ENCODE measurements at places on chromosomes 5 and 9.
A peak's percentile ranks its signal among the peaks of the same experiment; 100 is the strongest.

GRCh38 chr5:119271758-119272730 lies 83.8 kb upstream of the TNFAIP8 start:
- no peak for DNase-seq

DNA sequence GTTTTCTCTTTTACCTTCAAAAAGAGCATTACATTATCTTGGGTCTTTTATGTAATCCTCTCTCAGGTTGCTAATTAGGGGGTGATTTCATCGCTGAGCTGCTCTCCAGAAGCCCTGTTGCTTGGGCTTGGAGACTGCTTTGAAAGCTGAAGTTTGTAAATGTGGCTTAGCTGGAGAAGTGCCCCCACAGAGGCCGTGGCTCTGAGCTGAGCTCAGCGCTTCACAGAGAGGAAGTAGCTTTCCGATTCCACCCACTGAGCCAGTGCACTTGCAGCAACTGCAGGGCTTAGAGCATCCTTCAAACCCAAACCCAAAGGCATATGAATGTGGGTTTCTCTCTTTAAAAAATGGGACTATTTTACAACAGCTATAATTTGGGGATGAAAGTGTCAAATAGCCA lies 13.7 kb upstream of the NXNL2 start:
- no peak for DNase-seq

GRCh38 chr9:137943655-137944054 lies 66.1 kb downstream of the CACNA1B start:
- DNase-seq = no peak

DNA sequence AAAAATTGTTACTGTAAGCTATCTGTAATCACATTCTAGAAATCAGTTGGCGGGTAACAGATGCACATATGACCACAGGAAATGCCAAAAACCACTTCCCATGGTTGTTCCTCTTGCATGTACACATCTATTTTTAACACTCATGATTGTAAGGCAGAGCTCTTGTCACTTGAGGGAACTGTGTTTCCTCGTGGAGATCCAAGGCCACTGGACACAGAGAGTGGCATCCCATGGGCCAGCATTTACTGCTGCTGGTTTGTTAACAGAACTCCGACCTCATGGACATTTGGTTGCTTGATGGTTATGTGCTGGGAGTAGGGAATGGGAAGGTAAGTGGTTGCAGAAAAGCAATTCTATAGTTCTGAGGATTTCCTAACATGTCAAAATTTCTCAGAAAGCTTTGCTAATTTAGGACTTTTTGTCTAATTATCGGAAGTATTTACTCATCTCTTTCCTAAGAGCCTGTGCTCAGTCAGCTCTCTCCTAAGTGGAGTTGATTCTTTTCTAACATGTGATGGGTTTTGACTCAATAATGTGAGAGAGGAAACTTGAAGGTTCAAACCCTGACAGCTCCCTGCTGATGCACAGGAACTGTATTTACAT lies 202.0 kb upstream of the NR3C1 start:
- DNase-seq = no peak

DNA sequence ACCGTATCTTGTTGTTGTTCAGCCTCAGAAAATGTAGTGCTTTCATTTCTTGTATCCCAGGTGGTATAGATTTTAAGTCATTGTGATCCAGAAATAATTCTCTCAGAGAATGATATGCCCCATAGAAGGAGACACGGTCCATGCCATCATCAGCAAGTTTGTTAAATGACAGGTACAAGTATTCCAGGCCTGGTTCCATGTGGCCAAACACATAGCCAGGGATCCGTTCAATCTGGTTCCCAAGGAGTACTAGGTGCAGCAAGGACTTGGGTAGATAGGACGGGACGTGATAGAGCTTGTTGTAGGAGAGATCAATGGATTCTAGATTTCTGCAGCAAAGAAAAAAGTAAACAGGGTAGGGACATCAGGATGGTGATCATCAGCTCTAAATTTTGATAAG lies 18.4 kb upstream of the ASPN start:
- no peak for DNase-seq

GRCh38 chr5:181219262-181220177 lies 3.6 kb upstream of the TRIM41 start:
- no peak for DNase-seq

- no peak for DNase-seq
Measured at GRCh38 chr9:21160178-21160577, 6.3 kb downstream of the IFNA21 start.

DNA sequence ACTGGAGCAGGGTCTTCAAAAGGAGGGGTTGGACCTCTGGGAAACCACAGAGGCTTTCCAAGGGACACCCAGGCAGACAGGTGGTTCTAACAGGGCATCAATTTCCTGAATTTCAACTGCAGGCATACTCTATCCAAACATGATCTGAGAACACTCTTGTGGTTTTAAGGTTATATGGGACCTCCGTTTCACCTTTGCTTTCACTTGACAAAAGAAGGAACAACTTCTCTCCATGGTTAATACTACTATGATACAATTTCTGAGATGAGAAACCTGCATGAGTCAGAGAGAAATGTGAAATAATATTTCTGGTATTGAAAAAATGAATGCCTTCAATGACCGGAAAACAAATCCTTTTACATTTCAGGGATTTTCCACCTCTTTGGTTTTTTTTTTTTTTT lies 28.0 kb upstream of the ERAP1 start:
- DNase-seq = no peak

DNA sequence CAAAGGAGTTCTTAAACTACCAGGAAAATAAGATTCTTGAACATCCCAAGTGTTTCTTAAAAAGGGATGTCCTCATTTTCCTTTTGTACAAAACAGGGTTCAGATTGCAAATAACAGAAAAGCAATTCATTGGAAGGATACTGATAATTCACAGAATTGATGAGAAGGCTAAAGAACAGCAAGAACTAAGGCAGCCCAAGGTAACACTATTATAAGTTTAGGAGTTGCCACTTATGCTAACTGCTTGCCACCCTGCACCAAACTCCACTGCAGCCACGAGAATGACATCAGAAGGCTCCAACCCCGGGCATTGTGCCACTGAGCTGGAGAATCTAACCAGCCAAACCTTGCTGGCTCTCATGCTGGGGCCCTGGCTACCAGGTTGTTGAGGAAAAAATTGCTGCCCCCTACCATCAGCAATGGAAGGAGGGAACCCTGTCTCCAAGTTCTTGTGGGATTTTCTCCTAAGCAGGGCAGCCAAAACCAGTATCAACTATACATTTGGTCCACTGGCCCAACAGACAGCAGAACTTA lies 123.4 kb downstream of the ARL15 start:
- no peak for DNase-seq

DNA sequence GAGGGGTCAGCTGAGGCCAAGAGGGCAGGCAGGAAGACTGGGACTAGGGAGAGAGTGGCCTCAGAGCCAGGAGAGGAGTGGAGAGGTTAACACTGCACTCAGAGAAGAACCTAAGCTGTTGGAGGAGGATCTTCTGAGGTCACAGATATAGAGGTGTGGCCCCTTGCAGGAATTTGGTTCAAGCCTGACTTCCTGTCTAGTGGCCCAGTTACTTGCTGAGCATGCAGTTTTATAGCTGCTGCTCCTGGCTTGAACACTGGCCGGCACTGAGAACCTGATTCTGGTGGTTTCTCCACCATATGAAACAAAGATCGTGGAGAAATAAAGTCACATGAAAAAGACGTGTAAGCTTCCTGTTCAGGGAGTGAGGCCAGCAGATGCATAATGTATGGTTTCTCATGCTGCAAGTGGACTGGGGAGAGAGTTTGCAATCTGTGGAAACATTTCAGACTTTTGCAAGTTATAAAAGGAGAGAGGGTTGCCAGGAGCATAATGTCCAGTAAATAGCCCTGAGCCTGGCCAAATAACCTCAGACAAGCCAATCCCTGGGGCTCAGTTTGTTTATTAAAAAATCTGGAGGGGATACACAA lies 82.6 kb downstream of the GALNT10 start:
- DNase-seq = no peak

DNA sequence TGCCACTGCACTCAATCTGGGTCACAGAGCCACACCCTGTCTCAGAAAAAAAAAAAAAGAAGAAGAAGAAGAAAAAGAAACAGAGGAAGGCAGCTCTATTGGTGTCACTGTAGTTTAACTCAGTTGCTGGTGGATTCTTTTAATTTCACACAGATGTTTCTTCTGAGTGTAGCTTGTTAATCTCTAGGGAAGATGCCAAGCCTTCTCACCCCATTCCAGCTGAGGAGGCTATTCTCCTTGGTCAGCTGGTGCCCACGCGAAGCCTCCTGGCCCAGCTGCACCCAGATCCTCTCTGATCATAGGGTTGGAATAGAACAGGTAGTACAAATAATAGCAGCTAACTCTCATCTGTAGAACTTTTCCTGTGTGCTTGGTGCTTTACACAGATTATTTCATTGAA lies 113.8 kb upstream of the SPRY4 start:
- DNase-seq = no peak

DNA sequence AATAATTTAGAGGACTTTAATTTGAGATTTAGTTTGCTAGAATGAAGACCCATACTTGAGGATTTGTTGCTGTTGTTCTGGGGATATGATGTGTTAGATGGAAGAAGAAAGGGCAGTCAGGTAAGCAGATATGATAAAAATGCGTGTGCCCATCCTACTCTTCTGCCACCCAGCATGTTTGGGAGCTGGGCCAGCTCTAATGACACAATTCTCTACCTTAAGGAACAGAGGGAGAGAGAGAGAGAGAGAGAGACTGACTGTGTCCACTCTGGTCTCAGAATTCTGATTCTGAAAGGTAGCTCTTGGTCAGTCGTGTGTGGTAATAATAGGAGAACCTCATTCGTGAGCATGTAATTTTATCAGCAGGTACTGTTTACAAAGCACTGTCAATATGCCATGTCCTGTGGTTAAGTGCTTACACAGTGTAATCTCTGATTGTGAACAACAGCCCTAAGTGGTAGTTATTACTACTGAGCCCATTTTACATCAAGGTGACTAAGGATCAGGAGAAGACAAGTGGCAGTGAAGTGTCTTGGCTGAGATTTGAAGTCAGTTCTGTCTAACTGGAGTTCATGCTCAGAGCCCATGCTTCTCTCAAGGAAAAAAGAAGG lies 307.4 kb upstream of the SEMA6A start:
- peak; percentile 2 for DNase-seq

- DNase-seq = no peak
Measured at GRCh38 chr5:157085930-157086329, 22.9 kb downstream of the HAVCR2 start.

GRCh38 chr5:135481387-135481786 lies 29.2 kb upstream of the TIFAB start:
- no peak for DNase-seq

GRCh38 chr5:163041254-163041653 lies 396.1 kb upstream of the CCNG1 start:
- DNase-seq = no peak

- DNase-seq = no peak
Measured at GRCh38 chr9:134629586-134630392, 11.8 kb upstream of the COL5A1 start.

DNA sequence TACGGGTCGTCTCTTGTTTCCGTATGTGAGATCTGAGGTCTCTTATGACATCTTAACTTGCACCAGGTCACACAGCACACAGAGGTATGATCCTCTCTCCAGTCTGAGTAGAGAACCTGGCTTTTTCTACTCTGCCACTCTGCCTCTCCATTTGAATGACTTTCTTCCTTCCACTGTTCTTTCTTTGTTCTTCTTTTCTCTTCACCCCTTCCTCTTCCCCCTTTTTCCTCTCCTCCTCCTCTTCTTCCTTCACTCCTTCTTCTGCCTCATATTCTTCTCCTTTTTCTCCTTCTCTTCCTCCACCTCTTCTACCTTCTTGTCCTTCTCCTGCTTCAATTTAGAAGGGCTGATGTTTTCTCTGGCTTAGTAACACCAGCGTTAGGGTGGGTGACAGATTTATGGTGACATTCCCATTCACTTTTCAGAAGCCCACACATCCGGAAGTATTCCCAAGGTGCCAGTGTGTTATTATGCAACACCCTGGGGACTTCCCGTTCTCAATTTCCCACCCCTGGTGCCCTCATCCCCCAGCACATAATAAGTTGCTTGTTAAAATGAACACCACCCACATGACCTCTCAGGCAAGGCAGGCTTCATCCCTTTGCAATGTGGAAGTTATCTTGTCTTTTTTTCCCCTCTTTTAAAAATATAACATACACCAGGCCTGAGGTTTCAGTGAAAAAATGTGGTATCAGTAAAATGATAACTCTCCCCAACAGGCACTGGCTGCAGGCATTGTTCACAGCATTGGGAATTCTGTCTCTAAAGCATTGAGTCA lies 122.0 kb downstream of the PAPPA start:
- DNase-seq = no peak

GRCh38 chr5:39580702-39581453 lies 156.1 kb upstream of the DAB2 start:
- DNase-seq = no peak

DNA sequence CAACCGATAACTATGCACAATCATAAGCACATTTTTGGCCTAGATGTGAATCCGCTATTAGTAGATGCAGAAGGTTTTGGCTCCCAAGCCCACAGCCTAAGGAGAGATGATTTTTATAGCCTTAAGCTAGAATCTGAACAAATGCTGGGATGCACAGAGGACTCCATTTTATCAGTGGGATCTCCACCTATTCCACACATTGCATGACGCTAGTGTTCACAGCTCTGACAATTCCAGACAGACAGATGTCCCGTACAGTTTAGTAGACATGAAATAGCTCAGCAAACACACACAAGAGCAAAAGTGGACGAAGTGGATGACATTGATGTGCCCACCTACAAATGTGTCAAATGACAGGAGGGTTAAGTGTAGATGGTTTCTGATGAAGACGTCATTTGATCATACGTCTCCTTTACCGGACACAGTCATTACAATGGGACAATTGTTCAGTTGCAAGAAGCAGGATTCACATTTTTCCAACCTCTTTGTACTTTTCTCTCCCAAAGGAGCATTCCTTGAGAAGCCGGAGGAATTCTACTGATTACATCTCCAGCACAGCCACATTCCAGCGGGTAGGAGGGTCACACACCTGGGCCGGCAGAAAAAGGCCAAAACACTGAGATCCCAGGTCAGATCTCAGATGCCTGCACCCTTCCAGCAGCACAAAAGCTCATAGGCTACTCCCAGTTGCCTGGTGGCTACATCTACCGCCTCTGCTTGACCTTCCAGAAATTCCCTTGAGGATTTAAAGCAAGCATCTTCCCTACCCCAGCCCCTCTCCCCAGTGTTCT lies 202.4 kb downstream of the SLIT3 start:
- DNase-seq = no peak

DNA sequence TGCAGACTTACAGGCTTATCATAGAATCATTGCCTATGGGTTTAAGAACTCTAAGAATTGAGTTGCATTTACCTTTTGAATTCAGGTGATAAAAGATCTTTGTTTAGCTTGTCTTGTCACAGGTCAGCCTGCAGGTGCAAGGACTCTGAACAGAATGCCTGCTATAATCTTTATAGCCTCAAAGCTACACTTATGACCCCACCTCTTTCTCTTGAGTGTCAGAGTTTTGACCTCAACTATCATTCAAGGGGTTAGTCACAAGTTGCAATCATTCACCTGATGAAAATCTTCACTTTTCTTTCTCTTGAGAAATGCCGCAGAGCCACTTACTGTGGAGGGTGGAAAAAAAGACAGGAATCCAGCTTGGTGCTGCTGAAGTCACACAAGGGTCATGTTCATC lies 49.5 kb downstream of the ERCC6L2 start:
- no peak for DNase-seq

DNA sequence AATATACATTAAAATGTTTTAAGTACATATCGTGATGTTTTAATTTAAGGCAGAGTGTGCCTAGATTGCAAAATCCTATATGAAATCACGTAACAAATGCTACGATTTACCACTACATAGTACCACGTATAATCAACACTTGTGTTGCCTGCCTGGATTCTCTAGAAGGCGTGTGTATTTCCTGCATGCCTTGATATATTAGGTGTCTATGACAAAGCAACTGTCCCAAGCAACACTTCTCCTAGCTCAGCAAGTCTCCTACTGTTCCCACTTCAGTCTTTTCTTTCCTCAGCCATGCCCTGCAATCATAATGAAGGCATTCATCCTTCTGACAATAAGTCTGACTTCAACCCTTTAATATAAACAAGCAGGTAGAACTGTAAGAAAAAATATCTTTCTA lies 89.6 kb downstream of the PTPRD start:
- no peak for DNase-seq

Measured in NCI-H1105 (cell line).